ENCODE measurements at places on chromosomes 2 and 18. TPM values are rescaled to one million over a fixed set of nuclear protein-coding genes. Genes with fewer than 3 reads are reported as not detected.

The GPAT2 gene
- total RNA-seq = under 0.01 TPM

The CCL20 gene
- 2.1 TPM for total RNA-seq

The B3GNT7 gene
- total RNA-seq = 1.3 TPM

The PID1 gene
- total RNA-seq = 3.3 TPM
